ENCODE measurements at places on chromosomes 5 and 9. TPM values are rescaled to one million over a fixed set of nuclear protein-coding genes. Genes with fewer than 3 reads are reported as not detected.

Gene PROP1
- total RNA-seq, result not detected

Gene PAX5
- not detected for total RNA-seq

Gene LECT2
- total RNA-seq, result not detected

Gene FABP6
- not detected for total RNA-seq

Gene OTULINL
- total RNA-seq, result not detected

Gene GBGT1
- 1.3 TPM for total RNA-seq

Gene PCDH12
- under 0.01 TPM for total RNA-seq
